ENCODE measurements at places on chromosomes 11 and 22.

DNA sequence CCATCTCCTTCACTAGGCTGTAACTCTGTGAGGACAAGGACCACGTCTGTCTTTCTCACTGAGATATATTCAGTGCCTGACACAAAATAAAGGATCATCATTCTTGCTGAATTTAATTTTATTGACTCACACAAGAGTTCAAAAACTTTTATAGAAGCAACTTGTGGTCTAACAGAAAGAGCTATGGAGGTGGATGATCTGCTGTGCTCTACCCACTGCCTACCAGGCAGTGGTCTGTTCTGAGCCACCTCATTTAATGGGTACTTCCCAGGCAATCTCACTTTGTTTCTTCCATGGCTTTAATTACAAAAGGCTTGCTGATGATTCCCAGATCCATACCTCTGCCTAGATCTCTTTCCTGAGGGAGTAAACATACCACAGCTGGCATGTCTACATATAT lies 4.7 kb downstream of the BTBD18 start:
- DNase-seq: no peak

- DNase-seq: no peak
These were observed 8.4 kb downstream of the DAGLA start for GRCh38 chr11:61688365-61689163.

DNA sequence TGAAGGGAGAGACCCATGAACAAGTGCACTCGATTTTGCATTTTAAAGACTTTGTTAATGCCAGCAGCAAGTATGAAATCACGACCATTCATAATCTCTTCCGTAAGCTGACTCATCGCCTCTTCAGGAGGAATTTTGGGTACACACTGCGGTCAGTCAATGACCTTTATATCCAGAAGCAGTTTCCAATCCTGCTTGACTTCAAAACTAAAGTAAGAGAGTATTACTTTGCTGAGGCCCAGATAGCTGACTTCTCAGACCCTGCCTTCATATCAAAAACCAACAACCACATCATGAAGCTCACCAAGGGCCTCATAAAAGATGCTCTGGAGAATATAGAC lies 5.9 kb downstream of the SERPIND1 start:
- DNase-seq: no peak

DNA sequence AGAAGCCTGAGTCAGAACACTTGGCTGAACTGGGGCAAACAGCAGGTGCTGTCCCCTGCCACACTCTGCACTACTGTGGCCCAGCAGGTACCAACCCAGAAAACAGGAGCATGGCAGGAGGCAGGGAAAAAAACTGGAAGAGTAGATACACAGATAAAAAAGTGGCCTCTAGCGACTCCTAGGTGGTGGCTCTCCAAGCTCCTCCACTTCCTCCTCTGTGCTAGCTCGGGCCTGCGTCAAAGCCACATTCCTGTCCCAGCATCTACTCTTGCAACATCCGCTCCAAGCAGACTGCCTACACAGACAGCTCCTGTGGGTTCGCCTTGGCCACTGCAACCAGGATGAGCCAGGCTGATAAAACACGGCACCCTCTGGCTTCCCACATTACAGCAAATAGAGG lies 6.9 kb downstream of the OR8B12 start:
- no peak for DNase-seq

GRCh38 chr22:29167032-29167911 lies 38.4 kb upstream of the EMID1 start:
- DNase-seq: no peak

GRCh38 chr11:12461516-12461915 lies 84.1 kb downstream of the PARVA start:
- DNase-seq: peak; percentile 50

DNA sequence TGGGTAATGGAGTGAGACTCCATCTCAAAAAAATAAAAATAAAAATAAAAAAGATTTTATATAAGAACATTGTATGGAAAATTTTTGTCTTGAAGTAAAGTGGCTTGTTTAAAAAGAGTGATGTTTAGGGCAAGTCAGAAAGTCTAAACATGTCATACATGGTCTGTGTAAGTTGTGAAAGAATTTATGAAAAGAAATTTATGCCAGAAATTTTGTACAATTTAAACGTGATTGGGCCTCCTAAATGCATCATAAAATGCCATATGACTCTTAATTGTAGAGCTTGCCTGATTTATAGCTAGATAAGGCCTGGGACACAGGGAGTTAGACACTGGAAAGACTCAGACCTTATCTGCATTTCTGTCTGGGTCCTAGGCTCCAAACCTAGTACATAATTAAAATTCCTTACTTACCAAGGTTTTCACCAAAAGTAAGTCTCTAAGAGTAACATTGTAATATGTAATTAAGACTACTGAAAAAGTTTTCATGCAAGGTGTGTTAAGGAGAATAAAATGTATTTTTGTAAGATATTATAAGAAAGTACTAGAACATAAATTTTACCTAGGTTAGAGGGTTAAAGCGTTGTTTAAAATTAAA lies 110.5 kb downstream of the AASDHPPT start:
- DNase-seq: no peak

DNA sequence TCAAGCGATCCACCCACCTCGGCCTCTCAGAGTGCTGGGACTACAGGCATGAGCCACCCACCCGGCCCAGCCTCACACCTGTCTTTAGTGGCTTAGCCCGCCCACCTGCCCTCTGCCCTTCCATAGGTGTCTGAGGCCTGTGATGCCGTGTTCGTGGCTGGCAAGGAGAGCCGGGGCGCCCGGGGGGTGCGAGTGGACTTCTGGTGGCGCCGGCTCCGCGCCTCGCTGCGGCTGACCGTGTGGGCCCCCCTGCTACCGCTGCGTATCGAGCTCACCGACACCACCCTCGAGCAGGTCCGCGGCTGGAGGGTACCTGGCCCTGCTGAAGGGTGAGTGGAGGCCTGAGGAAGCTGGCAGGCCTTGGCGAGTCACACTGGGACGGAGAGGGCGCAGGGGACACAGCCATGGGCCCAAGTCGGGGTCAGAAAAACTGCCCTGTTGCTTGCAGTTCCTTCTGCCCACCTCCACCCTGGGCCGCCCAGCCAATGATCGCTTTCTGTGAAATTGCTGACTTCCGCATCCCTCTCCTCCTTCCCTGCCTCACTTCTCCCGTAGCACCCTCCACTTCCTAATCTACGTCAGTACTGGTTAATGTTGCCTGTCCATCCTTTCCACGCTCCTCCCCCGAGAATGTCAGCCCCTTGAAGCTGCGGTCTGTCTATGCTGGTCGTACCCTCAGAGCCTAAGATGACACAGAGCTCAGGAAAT lies 9.3 kb downstream of the TMEM132A start:
- no peak for DNase-seq

DNA sequence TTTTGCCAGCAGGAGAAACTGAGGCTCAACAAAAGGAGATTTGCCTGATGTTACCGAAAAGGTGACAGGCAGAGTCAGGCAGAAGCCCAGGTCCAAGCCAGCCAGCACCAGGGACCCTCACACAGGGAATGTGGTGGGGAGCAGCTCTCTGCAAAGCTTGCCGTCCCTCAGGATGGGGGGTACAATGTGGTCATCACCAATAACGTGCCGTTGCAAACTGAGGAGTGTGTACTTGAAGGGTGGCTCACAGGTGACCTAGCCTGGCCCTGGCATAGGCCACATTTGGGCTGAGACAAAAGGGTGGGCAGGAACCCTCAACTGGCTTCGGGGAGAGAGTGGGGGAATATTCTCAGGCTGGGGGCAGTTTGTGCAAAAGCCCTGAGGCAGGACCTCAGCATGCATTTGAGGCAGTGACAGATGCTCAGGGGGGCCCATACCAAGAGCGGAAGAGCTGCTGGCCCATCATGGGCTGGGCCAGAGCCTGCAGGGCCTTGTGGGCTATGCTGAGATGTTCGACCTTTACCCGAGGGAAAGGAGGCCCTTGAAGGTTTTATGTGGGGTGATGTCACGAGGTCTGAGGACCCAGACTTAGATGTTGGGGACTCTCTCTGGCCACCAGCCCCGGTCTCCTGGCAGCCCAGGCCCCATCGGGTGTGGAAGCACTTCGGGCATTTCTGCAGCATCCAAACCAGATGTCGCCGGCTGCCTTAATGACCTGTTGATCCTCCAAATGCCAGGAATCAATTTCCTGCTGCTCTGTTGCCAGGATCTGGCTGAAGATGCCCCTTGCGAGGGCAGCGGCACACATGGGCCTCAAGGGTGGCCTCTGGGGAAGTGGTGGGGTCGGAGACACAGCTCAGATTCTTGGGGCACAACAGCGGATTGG lies 57.4 kb upstream of the SHISAL1 start:
- no peak for DNase-seq

GRCh38 chr22:17135153-17135760 lies 14.1 kb upstream of the TMEM121B start:
- DNase-seq: no peak

DNA sequence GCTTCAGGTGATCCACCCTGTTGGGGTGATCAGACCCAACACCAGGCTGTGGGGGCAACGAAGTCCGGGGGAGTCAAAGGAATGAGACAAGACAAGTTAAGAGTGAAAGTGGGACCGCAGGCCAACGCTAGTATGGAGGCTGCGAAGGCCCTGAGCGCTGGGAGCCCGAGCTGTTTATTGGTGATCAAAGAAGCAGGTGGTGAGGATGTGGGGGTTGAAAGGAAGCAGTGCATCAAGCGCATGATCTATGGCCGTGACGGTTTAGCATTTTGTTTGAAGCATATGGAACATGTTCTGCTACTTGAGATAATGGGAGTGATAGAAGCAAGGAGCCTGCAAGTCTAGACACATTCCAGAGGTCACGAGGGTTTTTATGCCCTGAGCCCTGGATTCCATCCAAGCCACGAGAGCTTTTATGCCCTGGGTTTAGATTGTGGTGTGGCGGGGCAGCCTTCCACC lies 49.5 kb downstream of the MCHR1 start:
- no peak for DNase-seq
